ENCODE measurements at places on chromosomes 7 and 10. TPM values are rescaled to one million over a fixed set of nuclear protein-coding genes. Genes with fewer than 3 reads are reported as not detected.

Gene GARS1
- total RNA-seq: 158 TPM

Gene SLC4A2
- total RNA-seq: 131 TPM

Gene ACADSB
- total RNA-seq: 14.5 TPM

Gene NRG3
- 7.3 TPM for total RNA-seq

Gene TMEM213
- total RNA-seq: 0.11 TPM

Gene GPR146
- 0.92 TPM for total RNA-seq
